Occipital lobe (tissue), 3 donors: ENCODE measurements at places on chromosomes 3 and 15.
A peak's percentile ranks its signal among the peaks of the same experiment; 100 is the strongest.

DNA sequence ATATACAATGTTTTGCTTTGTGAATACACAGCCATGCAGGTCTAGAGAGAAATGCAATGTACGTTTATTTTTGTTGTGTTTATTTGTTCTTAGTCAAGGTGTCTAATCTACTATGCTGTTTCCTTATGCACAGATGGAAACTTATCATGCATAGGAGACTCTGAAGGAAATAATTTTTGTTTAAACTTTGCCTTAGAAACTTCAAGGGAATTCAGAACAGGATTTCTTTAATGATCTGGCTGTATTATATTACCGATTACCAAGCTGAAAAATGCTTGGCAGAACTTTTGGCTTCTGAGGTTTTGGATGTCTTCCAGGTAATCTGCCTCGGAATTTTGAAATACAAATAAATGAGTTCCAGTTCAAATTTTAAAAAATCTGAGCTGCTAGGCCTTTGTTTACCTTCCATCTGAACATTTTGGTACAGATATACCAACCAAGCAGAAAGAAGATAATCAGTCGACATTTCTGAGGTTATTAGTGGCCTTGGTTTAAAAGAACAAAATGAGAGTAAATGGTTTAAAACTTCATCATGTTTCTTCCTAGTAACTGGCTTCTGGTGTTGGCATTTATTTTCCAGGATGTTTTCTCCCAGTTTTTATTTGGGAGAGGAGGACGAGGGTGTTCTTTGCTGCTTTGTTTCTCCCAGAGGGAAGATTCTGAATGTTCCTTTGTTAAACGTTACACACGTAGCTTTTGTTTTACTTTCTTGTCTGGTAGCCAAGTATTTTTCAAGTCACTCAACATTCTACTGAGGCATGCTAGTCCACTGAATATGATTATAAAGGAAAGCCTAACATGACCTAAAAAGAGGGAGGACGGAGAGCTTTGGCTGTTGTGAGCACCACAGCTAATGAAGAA, 421.8 kb upstream of the TBL1XR1 start:
- no peak for DNase-seq

DNA sequence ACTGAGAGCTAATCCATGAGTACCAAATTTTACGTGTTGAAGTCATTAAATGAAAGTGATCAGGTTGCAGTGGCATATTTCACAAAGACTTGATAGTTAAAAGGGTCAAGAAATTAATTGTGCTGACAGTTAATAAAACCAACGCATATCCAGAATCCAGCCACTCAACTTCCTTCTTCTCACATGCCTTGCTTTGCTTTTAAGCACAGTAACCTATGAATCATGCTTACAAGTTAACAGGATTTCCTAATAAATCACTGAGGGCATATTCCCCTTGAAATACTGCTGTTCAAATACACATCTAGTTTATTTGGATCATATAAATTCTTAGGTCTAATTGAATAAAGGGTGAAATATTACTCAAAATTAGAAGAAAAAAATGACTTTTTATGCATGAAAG, 801.5 kb upstream of the EPHA6 start:
- no peak for DNase-seq

- DNase-seq, result no peak
Observed at GRCh38 chr3:23028294-23028693, 174.8 kb upstream of the UBE2E2 start.

- no peak for DNase-seq
Observed at GRCh38 chr3:122002611-122003010, 19.4 kb downstream of the ILDR1 start.

GRCh38 chr3:66572938-66573710, 72.3 kb upstream of the LRIG1 start:
- no peak for DNase-seq

DNA sequence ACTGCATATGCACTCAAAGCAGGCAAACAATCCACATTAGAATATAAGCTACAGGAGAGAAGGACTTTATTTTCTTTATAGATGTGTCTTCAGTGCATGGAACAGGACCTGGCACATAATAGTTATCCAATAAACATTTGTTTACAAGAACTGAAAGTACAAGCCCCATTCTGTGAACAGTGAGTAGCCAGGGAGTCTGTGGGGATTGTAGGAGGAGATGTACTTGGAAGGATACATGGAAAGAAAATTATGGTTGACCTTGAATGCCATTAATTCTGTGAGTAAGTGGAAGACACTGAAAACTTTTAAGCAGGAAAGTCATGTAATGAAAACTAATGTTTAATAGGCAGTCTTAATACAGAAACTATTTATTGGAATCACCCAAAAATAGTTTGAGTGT, 28.3 kb downstream of the MASP1 start:
- no peak for DNase-seq

DNA sequence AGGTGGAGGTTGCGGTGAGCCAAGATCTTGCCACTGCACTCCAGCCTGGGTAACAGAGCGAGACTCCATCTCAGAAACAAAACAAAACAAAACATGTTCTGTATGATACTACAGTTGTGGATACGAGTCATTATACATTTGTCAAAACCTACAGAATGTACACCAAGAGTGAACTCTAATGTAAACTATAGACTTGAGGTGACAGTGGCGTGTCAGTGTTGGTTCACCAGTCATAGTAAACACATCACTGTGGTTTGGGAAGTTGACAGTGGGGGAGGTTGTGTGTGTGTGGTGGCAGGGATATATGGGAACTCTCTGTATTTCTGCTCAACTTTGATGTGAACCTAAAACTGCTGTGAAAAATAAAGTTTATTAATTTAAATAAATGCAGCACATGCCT, 33.0 kb upstream of the GNB5 start:
- DNase-seq, result no peak

- DNase-seq, result no peak
Observed at GRCh38 chr15:77032052-77032646, 37.2 kb downstream of the PSTPIP1 start.

DNA sequence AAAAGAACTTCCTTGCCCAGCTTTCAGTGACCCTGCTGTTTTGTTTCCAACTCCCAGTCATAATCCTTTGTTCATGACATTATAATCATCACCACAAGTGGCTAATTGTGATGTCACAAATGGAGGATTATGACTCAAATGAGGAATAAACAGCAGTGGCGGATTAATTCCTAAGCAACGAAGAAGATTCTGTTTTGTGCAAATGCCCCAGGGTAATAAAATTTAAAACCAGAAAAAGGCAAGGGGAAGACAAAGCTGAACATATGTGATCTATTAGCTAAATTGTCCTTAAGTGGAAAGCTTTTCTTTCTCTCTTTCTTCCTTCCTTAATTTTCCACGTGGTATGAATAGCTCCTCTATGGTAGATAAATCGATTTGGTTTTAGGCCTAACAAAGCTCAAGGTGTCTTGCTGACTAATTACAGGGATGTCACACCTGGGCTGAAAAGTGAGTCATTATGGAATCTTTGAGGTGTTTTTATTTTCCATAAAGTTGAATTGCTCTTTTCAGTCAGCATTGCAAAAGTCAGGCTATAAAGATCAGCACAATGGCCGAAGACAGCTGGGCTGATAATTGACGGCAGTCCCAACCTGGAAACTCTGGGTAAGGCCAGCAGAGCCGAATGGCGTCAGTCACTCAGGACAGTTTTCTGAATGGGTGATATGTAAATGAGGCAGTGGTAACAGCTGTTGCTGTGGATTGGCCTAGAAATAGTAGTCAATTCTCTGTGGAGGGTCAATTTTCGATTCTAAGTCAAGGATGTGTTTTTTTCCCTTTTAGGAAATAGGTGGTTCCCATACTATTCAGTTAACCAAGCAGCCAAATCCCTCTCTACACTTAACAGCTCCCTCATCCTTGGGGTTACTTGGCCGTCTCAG, 121.5 kb downstream of the PTPRG start:
- no peak for DNase-seq

- DNase-seq, result no peak
Observed at GRCh38 chr15:98324341-98324970, 323.9 kb upstream of the IGF1R start.

GRCh38 chr3:177295116-177295515, 97.8 kb upstream of the TBL1XR1 start:
- DNase-seq, result no peak

GRCh38 chr15:78316283-78317083, 17.1 kb upstream of the SKIC8 start:
- DNase-seq, result peak; percentile 55

GRCh38 chr3:144127700-144128099, 156.1 kb downstream of the DIPK2A start:
- DNase-seq, result no peak
